T-cell (primary cell): ENCODE measurements at places on chromosomes 1 and 21. TPM values are rescaled to one million over a fixed set of nuclear protein-coding genes. Genes with fewer than 3 reads are reported as not detected.

- H3K4me3 ChIP-seq, result no peak overlapping the region
- H3K27me3 ChIP-seq, result no peaks in the 10 kb centered on the region
- no peaks in the 10 kb centered on the region for H3K36me3 ChIP-seq
- no peak overlapping the region for H3K27ac ChIP-seq
- no peak for DNase-seq
These were observed 35.9 kb upstream of the NFIA start for GRCh38 chr1:61046434-61046833.

- no peaks in the 10 kb centered on the region for H3K27me3 ChIP-seq
- H3K4me3 ChIP-seq, result no peak overlapping the region
- no peak for DNase-seq
These were observed 33.3 kb upstream of the BECN2 start for GRCh38 chr1:241924080-241924808.

DNA sequence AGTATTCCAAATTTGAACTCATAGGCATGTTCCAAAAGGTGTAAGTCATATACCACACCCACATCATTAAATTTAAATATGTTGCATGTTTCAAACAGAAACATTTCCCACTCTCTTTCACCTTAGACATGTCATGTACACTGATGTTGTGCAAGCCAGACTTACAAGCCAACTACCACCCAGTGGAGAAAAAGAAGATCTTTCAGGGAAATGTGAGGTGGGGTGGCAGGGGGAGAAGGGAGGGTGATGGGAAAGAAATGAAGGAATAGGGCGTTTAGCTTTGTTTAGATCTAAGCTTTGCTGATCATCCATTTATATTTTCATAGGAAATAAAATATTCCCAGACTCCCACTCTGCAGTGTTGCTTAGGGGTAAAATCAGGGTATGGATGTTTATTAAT lies 1.6 kb downstream of the NEGR1 start:
- H3K27ac ChIP-seq, result no peak overlapping the region
- H3K36me3 ChIP-seq, result no peaks in the 10 kb centered on the region
- peaks cover 9% of the 10 kb centered on the region for H3K4me1 ChIP-seq
- no peak for DNase-seq
- H3K4me3 ChIP-seq, result no peak overlapping the region

GRCh38 chr1:164765557-164765956 lies 206.6 kb downstream of the PBX1 start:
- no peaks in the 10 kb centered on the region for H3K36me3 ChIP-seq
- H3K27me3 ChIP-seq, result no peaks in the 10 kb centered on the region
- H3K4me3 ChIP-seq, result no peak overlapping the region
- H3K4me1 ChIP-seq, result no peaks in the 10 kb centered on the region
- no peak for DNase-seq

- no peak for DNase-seq
- H3K27me3 ChIP-seq, result no peaks in the 10 kb centered on the region
- H3K36me3 ChIP-seq, result no peaks in the 10 kb centered on the region
- no peak overlapping the region for H3K4me3 ChIP-seq
These were observed 38.8 kb downstream of the FRRS1 start for GRCh38 chr1:99727575-99728185.

- no peaks in the 10 kb centered on the region for H3K27me3 ChIP-seq
- H3K4me3 ChIP-seq, result no peak overlapping the region
- H3K36me3 ChIP-seq, result no peaks in the 10 kb centered on the region
- DNase-seq, result no peak
- H3K27ac ChIP-seq, result no peak overlapping the region
- peaks cover 19% of the 10 kb centered on the region for H3K4me1 ChIP-seq
These were observed 5.8 kb downstream of the VWA1 start for GRCh38 chr1:1441002-1441888.

- H3K36me3 ChIP-seq, result no peaks in the 10 kb centered on the region
- no peak overlapping the region for H3K27ac ChIP-seq
- H3K4me1 ChIP-seq, result no peaks in the 10 kb centered on the region
- DNase-seq, result no peak
These were observed 1000.6 kb upstream of the PRMT6 start for GRCh38 chr1:106055855-106056254.

DNA sequence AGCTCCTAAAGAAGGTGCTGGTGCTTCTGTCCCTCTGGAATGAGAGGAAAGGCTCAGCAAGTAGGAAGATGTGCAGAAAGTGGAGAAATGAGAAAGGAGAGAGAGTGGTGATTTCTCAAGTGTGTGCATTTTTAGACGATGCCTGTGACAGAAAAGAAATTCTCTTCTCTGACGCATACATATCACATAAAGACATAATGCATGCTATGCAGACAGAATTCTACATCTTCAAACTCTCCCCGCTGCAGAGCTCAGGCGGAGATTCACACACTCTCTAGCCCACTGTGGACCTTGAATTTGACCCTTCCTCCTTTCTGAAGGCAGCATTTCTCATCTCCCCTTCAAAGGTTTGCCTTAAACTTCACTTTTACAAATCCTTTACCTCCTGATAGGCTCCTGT lies 52.0 kb upstream of the CAMK1G start:
- peaks cover 6% of the 10 kb centered on the region for H3K27me3 ChIP-seq
- no peak overlapping the region for H3K4me3 ChIP-seq

GRCh38 chr1:74693473-74693872 lies 19.9 kb upstream of the ERICH3 start:
- H3K36me3 ChIP-seq, result no peaks in the 10 kb centered on the region
- no peaks in the 10 kb centered on the region for H3K4me1 ChIP-seq
- H3K4me3 ChIP-seq, result no peak overlapping the region
- DNase-seq, result no peak
- no peak overlapping the region for H3K27ac ChIP-seq

DNA sequence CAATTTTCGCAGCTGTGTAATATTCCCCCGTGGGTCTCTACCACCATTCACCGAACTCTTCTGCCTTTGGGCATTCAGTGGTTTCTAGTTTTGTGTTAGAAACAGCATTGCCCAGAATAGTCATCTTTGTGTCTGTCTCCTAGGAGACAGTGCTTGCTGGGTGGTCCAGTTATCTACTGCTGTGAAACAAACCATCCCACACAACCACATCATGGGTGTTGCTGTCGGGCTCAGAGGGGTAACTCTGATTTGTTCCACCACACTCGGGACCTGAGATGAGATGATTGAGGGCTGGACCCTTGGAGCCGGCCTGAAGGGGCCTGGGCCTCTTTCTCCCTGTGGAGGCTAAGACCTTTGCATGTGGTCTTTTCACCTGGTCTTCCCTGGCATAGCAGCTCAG lies 427.2 kb upstream of the VAMP3 start:
- H3K4me3 ChIP-seq, result no peak overlapping the region
- DNase-seq, result no peak
- H3K36me3 ChIP-seq, result no peaks in the 10 kb centered on the region
- no peak overlapping the region for H3K27ac ChIP-seq
- H3K27me3 ChIP-seq, result no peaks in the 10 kb centered on the region

DNA sequence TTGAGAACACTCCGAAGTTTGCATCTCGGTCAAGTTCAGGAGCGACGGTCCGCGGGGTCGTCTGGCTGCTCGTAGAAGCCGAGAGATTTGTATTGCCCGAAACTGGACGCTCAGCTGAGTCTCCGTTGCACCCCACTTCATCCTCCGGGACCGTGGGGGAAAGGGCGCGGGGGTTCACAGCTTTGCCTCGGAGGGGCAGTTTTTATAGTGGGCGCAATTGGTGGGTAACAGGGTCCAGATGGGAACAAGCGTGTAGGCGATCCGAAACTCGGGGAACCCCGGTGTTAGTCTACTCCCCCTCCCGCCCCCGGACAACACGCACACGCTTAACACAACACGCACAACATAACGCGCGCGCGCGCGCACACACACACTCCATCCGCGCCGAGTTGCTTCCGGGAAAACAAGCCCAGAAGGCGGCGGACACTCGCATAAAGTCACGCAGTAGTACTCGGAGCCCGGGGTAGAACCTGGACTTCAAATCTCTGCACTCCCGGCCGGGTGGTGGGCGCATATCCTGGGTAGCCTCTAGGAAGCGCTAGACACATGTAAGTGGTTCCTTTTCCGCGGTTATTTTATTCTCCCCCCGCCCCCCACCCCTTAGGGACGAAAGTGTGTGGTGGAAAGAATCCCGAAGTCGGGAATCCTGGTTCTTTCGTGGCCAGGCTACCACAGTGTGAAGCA lies 1.1 kb upstream of the JUN start:
- peak; percentile 92 for DNase-seq
- peak overlapping the region; percentile 99 for H3K4me3 ChIP-seq
- peak overlapping the region; percentile 100 for H3K27ac ChIP-seq
- H3K27me3 ChIP-seq, result no peaks in the 10 kb centered on the region
- H3K4me1 ChIP-seq, result peaks cover 5% of the 10 kb centered on the region
- H3K36me3 ChIP-seq, result no peaks in the 10 kb centered on the region

DNA sequence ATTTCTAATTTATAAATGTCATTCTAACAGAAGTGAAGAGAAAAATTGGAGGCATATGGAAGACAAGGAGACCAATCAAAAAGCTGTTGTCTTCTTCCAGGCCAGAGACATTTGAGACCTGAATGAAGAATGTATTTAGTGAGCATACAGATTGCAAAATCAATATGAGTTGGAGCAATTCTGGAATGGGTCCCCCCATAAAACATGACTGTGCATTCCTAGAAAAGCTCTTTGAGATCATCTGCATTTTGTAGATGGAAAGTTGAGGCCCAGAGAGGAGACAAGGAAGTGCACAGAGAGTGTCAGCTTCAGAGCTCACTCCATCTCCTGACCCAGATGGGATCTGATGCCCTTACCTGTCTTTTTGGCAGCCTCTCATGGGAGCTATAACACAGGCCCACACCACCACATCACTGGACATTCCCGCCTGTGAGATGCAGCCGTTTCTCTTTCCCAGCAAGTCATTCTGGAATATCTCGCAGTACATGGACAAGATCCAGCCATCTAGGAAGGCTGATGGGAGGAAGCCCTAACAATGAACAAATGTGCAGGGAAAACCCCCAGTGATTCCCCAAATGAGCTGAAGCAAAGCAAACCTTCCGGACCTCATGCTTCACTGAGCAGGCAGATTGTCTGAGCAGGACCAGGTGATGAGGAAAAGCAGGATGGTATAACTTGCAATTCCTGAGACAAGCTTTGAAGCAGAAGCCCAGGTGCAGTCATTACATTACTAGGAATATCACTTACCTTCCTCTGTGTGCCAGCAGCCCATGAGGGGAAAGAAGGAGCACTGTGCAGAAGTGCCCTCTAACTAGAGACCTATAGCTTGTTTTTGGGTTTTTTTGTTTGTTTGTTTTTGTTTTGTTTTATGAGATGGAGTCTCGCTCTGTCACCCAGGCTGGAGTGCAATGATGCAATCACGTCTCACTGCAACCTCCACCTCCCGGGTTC lies 445.6 kb downstream of the PLPP3 start:
- no peak for DNase-seq
- no peak overlapping the region for H3K27ac ChIP-seq
- no peaks in the 10 kb centered on the region for H3K27me3 ChIP-seq
- no peak overlapping the region for H3K4me3 ChIP-seq

- no peaks in the 10 kb centered on the region for H3K27me3 ChIP-seq
- H3K27ac ChIP-seq, result no peak overlapping the region
- H3K4me3 ChIP-seq, result no peak overlapping the region
- DNase-seq, result no peak
- H3K36me3 ChIP-seq, result no peaks in the 10 kb centered on the region
These were observed 259.5 kb downstream of the RGS7 start for GRCh38 chr1:241097479-241097878.

DNA sequence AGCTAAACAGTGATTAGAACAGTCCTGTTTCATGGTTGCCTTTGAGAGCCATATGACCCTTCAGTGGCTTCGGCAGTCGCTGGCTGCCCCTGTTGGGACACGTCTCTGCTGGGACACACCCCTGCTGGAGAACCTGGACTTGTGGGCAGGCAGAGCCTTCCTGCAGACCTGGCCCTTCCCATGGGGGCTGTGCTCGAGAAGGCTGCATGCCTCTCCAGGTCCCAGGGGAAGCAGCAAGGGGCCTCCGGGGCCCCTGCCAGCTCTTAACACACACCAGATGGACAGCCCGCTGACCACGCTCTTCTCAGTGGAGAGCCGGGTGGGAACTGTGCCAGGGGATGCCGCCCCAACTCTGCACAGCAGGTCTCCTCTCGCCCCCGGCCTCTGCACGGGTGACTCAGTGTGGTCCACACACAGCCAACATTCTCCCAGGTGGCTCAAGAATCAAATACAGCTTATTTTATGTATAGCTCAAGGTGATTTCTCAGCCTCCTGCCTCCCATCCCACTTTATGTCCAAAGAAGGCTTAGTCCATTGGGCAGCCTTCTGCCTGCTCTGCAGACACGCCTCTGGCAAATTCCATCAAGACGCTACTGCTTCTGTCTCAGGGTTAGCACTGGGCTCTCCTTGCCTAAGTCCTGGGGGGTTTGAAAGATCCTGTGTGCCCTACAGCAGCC lies 450.8 kb downstream of the KIF26B start:
- no peak overlapping the region for H3K27ac ChIP-seq
- no peaks in the 10 kb centered on the region for H3K4me1 ChIP-seq
- no peak overlapping the region for H3K4me3 ChIP-seq
- H3K27me3 ChIP-seq, result peaks cover 11% of the 10 kb centered on the region
- DNase-seq, result no peak

DNA sequence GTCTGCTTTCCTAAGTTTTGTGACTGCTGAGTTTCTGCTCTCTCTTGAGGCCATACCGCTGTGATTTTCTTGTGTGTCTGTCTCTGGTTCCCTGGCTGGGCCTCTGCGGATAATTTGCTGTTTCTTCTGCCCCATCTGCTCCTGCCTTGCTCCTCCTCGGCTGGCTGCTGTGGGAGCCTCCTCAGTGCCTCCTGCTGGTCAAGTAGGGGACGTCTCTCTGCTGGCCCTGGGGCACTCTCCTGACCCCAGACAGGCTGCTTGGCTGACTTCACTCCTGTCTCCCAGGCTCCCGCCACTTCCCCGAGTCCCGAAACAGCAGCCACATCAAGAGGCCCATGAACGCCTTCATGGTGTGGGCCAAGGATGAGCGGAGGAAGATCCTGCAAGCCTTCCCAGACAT lies 28.5 kb downstream of the ETNK2 start:
- H3K27me3 ChIP-seq, result peaks cover 6% of the 10 kb centered on the region
- DNase-seq, result no peak
- H3K4me3 ChIP-seq, result no peak overlapping the region
- H3K4me1 ChIP-seq, result no peaks in the 10 kb centered on the region
- H3K27ac ChIP-seq, result no peak overlapping the region
- no peaks in the 10 kb centered on the region for H3K36me3 ChIP-seq

Gene GNG4
- total RNA-seq, result 0.22 TPM

Gene OLFML2B
- total RNA-seq, result not detected

Gene TDRD5
- total RNA-seq, result not detected

Gene SLC9C2
- not detected for total RNA-seq

Gene CHIA
- not detected for total RNA-seq

Gene GRIK1
- total RNA-seq, result not detected
